Activated CD8-positive, alpha-beta memory T cell treated with anti-CD3 and anti-CD28 coated beads, Interleukin-2, amount 10 ng/mL, durations not matched to agents 7 days and 5 days (primary cell): ENCODE measurements at places on chromosomes 7 and 10. TPM values are rescaled to one million over a fixed set of nuclear protein-coding genes. Genes with fewer than 3 reads are reported as not detected.
A peak's percentile ranks its signal among the peaks of the same experiment; 100 is the strongest.

Gene CNTNAP2
- total RNA-seq, result not detected

Gene LRMDA
- not detected for total RNA-seq

Gene PRSS58
- total RNA-seq, result not detected

Gene GIMAP5
- 42.5 TPM for total RNA-seq

Gene PRSS1
- total RNA-seq, result not detected

Gene C7orf33
- total RNA-seq, result not detected

Gene EBLN1
- total RNA-seq, result not detected

GRCh38 chr10:119270762-119271366 lies 63.5 kb downstream of the GRK5 start:
- peaks cover 58% of the 10 kb centered on the region for H3K4me1 ChIP-seq
- DNase-seq, result peak; percentile 87
- no peaks in the 10 kb centered on the region for H3K27me3 ChIP-seq

- H3K36me3 ChIP-seq, result no peaks in the 10 kb centered on the region
- no peaks in the 10 kb centered on the region for H3K4me1 ChIP-seq
- no peak for DNase-seq
- H3K27ac ChIP-seq, result no peak overlapping the region
Measured at GRCh38 chr10:10613656-10614244, 403.9 kb upstream of the CELF2 start.

- no peak for DNase-seq
- H3K27me3 ChIP-seq, result peaks cover 13% of the 10 kb centered on the region
- no peak overlapping the region for H3K4me3 ChIP-seq
Measured at GRCh38 chr7:87624628-87625027, 3.6 kb upstream of the RUNDC3B start.

DNA sequence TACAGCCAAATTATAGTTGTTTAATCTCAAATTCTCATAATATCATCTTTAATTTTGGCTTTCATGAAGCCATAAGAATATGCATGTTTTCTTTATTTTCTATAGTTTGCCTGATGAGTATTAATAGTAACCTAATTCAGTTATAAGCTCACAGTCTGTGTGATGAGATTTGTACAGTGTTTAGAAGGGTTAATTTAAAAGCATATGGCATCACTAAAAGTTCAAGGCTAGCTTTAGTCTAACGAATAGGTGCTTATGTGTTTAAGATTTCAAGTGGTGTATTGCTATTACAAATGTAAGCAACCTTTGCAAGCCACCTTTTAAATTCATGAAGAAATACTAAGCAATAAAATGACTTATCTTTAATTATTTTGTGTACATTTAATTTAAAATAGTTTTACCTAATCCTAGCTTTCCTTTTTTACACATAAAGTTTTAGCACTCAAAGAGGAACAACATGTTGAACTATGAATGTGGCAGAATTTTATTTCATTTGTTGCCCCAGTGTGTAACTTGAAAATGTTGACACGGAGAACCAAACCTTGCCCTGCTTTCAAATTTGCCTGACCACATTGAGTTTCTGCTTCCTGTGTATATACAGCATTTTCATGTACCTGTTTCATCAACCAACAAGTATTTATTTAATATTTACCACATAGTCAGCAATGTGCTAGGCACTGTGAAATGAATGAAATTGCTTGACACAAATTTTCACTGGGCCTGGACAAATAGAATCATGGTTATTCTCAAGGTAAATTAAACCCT lies 41.5 kb downstream of the TET1 start:
- DNase-seq, result no peak
- H3K4me1 ChIP-seq, result peaks cover 30% of the 10 kb centered on the region
- no peaks in the 10 kb centered on the region for H3K27me3 ChIP-seq
- peak overlapping the region; percentile 50 for H3K27ac ChIP-seq
- peak overlapping the region; percentile 78 for H3K4me3 ChIP-seq

- H3K36me3 ChIP-seq, result no peaks in the 10 kb centered on the region
- H3K27ac ChIP-seq, result no peak overlapping the region
- H3K27me3 ChIP-seq, result no peaks in the 10 kb centered on the region
Measured at GRCh38 chr7:4196121-4196819, 485.8 kb upstream of the FOXK1 start.

DNA sequence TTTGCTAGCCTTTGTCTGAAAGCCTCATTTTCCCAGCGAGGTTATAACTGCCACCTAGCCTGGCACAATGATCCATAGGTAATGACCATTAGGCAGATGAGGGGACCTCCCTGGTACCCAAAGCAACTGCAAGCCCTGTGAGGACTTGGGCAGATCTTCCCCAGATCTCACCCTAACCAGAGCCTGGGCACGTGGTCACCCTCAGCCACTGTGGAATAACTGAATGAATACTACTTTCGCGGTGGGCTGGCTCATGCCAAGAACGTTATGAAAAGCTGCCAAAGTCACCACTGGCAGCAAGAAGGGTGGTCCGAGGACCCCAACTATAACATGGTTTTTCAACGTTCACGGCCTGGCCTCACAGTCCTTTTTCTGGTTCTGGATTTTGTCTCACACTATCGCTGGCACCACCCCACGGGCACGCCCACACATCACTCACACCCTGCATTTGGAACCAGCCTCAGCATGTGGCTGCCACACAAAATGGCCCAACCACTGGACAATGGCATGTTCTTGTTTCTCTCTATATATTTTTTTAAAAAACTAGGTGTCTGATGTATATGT lies 3.4 kb downstream of the PRKAG2 start:
- DNase-seq, result no peak
- H3K27ac ChIP-seq, result no peak overlapping the region
- H3K4me3 ChIP-seq, result no peak overlapping the region
- H3K4me1 ChIP-seq, result peaks cover 7% of the 10 kb centered on the region

GRCh38 chr10:16653224-16653623 lies 131.5 kb upstream of the C1QL3 start:
- no peak overlapping the region for H3K27ac ChIP-seq
- H3K27me3 ChIP-seq, result no peaks in the 10 kb centered on the region
- no peak overlapping the region for H3K4me3 ChIP-seq
- peaks cover 13% of the 10 kb centered on the region for H3K4me1 ChIP-seq
- peaks cover under 1% of the 10 kb centered on the region for H3K36me3 ChIP-seq
- no peak for DNase-seq

GRCh38 chr10:131960631-131961046 lies 21.1 kb downstream of the BNIP3 start:
- no peak for DNase-seq
- H3K27ac ChIP-seq, result no peak overlapping the region
- H3K27me3 ChIP-seq, result no peaks in the 10 kb centered on the region
- no peak overlapping the region for H3K4me3 ChIP-seq

DNA sequence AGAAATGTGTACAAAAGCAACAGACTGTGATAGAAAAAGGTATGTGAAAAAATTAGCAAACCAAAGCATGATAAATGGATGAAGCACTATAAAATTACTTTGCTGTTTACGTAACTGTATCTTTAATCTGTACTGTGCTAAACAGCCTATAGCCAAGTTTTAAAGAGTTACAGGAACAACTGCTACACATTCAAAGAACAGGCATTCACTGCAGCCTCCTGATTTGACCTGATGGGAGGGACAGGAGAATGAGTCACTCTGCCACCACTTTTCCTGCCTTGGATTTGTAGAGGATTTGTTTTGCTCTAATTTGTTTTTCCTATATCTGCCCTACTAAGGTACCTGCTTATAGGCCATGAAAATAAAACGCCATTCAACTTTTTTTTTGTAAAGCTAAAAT lies 116.1 kb downstream of the FANK1 start:
- H3K4me3 ChIP-seq, result no peak overlapping the region
- peaks cover 16% of the 10 kb centered on the region for H3K4me1 ChIP-seq
- no peaks in the 10 kb centered on the region for H3K27me3 ChIP-seq
- no peak for DNase-seq
- no peaks in the 10 kb centered on the region for H3K36me3 ChIP-seq

- peaks cover 18% of the 10 kb centered on the region for H3K36me3 ChIP-seq
Measured at GRCh38 chr10:5882961-5883360, 6.7 kb downstream of the ANKRD16 start.

GRCh38 chr7:28298870-28299518 lies 113.3 kb upstream of the CREB5 start:
- no peaks in the 10 kb centered on the region for H3K36me3 ChIP-seq
- no peak for DNase-seq
- H3K4me3 ChIP-seq, result no peak overlapping the region
- peaks cover 39% of the 10 kb centered on the region for H3K27me3 ChIP-seq

DNA sequence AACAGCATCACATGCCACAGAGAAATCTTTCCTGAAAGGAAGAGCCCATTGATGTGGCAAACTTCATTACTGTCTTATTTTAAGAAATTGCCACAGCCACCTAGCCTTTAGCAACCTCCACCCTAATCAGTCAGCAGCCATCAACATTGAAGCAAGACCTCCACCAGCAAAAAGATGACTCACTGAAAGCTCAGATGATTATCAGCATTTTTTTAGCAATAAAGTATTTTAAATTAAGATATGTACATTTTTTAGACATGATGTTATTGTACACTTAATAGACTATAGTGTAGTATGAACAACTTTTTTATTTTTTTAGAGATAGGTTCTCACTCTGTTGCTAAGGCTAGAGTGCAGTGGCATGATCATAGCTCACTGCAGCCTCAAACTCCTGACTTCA lies 14.8 kb downstream of the STEAP1B start:
- peaks cover 20% of the 10 kb centered on the region for H3K27me3 ChIP-seq
- no peak overlapping the region for H3K4me3 ChIP-seq
- no peak overlapping the region for H3K27ac ChIP-seq
- no peaks in the 10 kb centered on the region for H3K36me3 ChIP-seq
- no peak for DNase-seq

- no peaks in the 10 kb centered on the region for H3K36me3 ChIP-seq
- peak overlapping the region; percentile 12 for H3K27ac ChIP-seq
- H3K27me3 ChIP-seq, result peaks cover 6% of the 10 kb centered on the region
Measured at GRCh38 chr10:23412223-23412622, 26.7 kb upstream of the OTUD1 start.

GRCh38 chr10:110810625-110811024 lies 61.1 kb upstream of the PDCD4 start:
- no peak overlapping the region for H3K4me3 ChIP-seq
- no peak overlapping the region for H3K27ac ChIP-seq

- H3K27me3 ChIP-seq, result peaks cover 16% of the 10 kb centered on the region
- no peaks in the 10 kb centered on the region for H3K4me1 ChIP-seq
- DNase-seq, result no peak
Measured at GRCh38 chr7:17713584-17713983, 226.7 kb downstream of the SNX13 start.
